ENCODE measurements at places on chromosomes 2 and 18.
A peak's percentile ranks its signal among the peaks of the same experiment; 100 is the strongest.

DNA sequence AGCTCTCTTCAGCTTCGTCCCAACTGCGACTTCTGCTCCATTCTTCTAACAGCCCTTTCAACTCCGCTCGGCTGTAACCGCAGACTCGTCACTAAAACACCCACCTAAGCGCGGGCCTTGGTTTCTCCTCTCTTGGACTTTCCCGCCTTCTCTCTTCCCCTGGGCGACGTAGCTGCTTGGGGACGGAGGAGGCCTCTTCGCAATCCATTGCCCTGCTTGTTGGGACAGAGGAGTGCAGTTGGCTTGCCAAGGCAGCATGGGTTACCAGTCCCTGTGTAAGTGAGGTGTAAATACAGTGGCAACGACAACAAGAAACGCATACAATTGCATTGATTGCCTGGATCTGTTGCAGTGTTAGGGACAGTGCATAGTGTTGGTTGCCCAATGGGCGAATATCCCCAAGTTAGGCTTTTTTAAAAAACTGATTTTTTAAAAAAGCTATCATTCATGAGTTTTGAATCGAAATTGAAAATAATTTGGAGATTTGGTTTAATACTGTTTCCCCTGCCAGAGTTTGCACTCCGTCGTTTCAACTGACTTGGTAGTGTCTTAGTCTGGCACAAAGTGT lies 484 bp upstream of the DARS1 start:
- DNase-seq: peak; percentile 45

DNA sequence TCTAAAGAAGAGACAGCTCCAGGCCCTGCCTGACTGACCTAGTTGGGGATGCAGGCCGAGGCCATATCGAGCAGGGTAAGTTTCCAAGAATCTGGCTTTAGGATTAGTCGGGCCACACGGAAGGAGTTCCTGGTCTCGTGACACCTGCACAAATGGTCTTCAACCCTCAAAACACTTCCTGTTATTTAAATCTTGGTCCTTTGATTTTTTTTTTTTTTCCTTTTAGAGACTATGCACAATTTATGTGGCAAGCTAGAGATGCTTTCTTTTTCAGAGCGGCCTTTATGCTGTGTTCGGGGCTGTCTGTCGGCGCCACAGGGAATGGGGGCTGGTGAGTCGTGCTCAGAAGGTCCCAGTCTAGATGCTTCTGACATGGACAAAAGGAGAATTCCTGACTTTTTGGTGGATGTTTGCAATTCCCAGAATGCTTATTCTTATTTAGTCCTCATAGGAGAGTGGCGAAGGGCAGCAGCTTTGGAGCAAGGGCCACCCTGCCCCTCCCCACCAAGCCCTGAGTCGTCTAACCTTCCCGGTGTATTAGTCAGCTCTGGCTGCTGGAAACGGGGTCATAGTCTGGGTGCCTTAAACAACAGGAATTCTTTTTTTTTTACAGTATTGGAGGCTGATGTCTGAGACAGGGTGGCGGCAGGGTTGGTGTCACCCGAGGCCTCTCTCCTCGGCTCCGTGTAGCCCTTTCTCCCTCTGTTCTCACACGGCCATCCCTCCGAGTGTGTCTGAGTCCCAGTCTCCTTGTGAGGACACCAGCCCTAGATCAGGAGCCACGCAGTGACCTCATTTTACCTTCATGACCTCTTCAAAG lies 27.4 kb downstream of the HPCAL1 start:
- no peak for DNase-seq

- DNase-seq: no peak
Observed at GRCh38 chr2:70552501-70553333, 909 bp downstream of the TGFA start.

GRCh38 chr2:208274748-208275147 lies 8.7 kb downstream of the PIKFYVE start:
- DNase-seq: no peak

DNA sequence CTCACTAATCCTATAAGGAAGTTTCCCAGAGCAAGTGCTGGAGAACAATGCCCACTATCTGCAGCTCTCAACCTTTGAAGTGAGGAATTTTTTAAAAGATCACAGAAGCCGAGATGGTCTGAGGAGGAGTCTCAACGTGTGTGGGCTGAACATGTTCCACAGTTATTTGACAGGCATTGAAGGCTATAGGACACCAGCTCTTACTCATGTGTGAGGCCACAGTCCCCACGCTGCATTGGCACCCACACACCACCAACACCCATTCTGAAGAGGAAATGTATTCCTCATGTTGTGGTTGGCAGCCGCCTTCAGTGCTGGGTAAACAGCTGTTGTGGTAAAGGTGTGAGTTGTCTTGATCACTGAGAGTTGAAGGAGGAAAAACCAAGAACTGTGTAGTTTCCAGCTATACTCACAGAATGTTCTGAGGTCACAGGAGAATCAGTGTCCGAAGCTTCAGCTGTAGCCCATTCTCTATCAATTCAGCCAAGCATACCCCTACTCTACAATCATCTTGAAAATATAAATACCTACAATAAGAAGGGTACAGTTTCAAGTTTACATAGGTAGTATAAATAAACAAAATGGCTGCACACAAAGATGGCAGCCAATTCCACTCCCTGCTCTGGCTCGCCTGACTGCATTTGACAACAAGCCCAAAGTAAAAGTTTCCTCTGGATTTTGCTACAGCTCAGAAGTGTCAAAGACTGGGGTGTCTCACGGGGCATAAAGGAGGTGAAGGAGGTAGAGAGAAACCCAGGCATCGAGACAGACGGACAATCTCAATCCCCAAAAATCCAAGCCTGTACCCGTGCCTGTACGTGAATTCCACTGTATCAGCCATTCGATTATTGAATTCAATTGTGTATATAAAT lies 12.1 kb downstream of the CD226 start:
- no peak for DNase-seq

DNA sequence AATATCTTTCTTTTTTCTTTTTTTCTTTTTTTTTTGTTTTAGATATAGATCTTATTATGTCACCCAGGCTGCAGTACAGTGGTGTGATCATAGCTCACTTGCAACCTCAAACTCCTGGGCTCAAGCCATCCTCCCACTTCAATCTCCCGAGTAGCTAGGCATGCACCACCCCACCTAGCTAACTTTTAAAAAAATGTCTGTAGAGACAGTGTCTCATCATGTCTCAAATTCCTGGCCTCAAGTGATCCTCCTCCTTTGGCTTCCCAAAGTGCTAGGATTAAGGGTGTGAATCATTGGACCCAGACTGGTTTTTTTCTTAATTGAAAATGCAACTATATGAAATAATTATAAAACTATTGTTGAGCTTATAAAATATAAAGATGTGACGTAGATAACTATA lies 9.8 kb upstream of the ZCCHC2 start:
- no peak for DNase-seq

DNA sequence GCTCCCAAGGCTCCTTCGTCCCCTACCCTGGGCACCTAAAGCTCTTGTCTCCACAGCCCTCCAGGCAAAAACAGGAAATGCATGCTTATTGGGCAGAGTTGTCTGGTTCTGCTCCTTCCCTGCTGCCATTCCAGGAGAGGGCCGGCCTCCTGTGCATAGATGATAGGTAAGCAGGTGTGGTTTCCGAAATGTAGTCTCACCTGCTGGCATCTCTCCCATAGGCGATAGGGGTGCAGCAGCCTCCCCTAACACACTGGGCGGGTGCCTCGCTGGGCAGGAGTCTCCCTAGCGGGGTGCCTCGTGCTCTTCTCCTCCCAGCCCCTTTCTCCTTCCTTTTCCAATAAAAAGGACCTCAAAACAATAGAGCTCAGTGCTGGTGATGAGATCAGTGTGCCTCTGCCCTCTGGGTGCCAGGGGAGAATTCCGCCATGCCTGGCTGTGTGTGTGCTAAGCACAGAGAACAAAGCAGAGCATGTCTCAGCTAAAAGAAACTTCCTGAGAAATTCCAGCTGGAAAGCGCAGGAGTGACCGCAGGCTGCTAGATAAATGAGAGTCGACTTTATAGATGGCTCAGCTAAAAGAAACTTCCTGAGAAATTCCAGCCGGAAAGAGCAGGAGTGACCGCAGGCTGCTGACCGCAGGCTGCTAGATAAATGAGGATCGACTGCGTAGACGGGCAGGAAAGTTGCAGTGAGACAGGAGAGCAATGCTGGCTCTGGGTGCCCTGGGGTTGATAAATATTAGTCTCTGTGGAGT lies 11.3 kb upstream of the PXDN start:
- DNase-seq: no peak

- DNase-seq: no peak
Observed at GRCh38 chr2:37282746-37283145, 41.9 kb downstream of the PRKD3 start.

DNA sequence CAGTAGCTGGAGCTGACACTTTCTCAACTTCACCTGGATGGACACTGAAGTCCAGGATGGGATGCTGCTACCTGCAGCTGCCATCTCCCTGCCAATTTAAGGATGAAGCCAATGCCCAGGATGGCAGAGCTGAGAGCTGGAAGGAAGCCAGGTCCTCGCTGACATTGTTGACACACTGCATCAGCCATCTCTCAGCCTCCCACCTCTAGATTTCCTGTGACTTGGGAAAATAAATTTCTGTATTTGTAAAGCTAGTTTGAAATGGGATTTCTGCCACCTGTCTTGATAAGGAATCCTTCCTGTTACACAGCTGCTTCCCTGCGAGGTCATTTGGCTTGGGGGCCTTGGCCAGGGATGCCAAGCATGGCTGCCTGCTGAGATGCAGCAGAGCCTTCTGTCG lies 43.5 kb downstream of the KCTD1 start:
- no peak for DNase-seq

GRCh38 chr2:79670198-79670597 lies 157.3 kb downstream of the CTNNA2 start:
- DNase-seq: no peak

DNA sequence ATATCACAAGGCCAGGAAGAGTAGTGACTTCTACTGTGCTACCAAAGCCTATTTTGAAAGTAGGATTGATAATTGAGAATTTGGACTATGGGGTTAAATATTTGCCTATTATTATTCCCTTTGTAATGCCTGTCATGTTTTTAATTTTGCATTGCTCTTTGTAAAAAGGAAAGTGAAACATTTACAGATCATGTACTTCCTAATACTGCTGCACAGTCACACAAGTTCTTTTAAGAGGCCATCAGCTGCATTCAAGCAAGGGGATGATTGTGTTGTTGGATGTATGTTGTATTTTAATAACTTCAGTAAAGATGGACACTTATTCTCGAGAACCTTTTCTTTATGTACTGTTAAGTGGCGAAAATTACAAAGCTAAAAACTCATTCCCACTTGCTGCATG lies 70.1 kb downstream of the PLEKHA3 start:
- DNase-seq: no peak

DNA sequence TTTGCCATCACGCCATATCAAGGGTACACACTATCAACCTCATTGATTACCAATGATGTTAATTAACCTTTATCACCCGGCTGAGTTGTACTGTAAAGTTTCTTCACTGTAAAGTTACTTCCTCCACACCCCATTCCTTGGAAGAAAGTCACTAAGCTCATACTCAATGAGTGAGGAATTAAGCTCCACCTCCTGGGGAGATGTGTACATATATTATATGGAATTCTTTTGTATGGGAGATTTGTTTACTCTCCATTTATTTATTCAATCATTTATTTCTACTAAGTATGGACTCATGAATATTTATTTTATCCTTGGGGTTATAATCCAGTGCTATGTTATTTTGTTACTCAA lies 56.8 kb downstream of the C2orf74 start:
- no peak for DNase-seq

Data from NCI-H1436 treated with DMSO at 0.1 percent for 48 hours (cell line).